T-helper 17 cell (primary cell): ENCODE measurements at places on chromosomes 5 and 9.

- DNase-seq: no peak
These were observed 1881.5 kb downstream of the EFNA5 start for GRCh38 chr5:105789246-105789645.

DNA sequence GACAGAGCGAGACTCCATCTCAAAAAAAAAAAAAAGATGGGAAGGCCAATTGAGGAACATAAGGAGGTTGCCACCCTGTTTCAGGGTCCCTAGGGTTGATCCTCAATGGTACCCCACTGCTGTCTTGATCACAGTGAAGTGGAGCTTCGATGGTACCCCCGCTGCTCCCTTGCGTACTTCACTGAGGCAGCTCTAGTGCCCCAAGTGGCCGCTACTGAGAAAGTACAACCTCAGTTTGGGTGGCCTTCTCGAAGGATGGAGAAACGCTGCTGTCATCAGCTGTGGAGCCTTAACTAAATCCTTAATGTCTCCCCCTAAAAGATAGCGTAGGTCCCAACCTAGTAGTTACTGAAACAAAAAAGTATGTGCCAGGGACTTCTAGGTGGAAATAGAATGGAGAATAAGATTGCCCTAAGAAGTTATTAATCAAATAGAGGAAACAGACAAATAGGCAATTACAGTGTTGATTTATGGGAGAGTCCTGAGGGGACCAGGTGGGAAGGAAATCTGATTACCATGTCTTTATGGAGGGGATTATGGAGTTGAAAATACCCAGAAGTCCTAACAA lies 6.3 kb downstream of the TESK1 start:
- peak; percentile 34 for DNase-seq

DNA sequence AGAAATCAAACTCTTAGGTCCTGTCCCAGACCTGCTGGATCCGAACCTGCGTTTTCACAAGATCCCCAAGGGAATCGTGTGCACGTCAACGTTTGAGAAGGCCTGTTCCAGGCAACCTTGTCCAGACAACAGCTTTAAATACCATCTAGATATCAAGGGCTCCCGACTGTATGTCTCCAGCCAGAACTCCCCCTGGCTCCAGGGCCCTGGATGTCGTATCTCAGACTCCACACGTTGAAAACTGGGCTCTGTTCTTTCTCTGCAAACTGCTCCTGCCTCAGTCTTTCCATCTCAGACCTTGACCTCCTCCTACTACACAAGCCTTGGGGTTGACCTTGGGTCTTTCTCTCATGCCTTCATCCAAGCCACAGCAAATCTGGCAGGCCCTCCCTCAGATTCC lies 5.8 kb upstream of the ENG start:
- DNase-seq: no peak

GRCh38 chr5:153775923-153776322 lies 262.8 kb downstream of the FAM114A2 start:
- no peak for DNase-seq

DNA sequence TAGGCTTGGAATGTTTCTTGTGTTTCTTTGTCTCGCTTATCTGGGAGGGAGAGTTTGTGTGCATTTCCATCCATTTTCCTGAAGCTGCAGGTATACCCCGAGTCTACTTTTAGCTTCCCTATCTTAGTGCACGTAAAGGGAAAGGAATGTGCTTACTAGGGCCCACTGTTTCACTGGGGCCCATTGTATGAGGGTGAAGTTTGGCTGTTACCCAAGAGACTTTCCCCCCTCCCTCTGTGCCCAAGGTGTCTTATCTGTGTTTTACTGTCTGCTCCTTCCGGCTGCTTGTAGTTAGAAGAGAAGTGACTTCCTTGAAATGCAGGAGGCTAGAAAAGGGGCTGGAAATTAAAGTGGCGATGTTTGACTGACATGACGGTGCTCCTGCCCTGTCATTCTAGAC lies 12.1 kb upstream of the BTNL3 start:
- DNase-seq: no peak

DNA sequence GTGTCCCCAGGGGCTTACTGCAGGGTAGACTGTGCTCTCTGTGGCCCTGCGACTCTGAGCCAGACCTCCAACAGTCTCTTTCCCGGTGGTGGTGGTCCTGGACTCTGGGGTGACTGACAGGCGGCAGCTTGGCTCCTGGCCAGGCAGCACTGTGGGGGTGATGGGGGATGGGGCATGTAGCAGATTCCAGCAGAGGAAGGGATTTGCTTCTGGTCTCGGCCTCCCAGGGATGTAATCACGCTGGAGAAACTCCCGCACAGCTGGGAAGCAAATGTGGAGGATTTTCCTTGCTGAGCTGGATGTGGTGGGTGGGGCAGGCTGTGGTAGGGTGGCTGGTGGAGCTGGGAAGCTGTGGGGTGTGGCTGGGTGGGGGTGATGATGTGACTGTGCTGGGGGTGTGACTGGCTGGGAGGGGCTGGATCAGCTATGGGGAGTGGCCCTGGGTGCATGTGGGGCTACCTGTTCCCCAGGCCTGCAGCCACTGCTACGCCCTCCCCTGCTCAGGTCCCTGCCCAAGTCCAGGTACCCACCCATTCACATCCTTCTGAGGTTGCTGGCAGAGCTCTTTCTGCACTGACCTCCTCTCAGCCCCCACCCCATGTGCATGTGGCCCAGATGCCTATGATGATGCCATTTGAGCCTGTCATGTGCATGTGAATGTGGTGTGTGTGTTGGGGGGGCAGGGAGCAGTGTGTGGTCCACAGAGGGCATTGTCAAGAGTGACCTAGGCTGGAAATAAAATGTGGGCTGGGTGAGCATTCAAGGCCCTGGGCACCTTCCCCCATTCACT lies 3.8 kb downstream of the NDST1 start:
- no peak for DNase-seq

- no peak for DNase-seq
These were observed 17.9 kb upstream of the NRARP start for GRCh38 chr9:137319739-137320551.

GRCh38 chr9:36035006-36035405 lies 1.7 kb upstream of the RECK start:
- DNase-seq: no peak

DNA sequence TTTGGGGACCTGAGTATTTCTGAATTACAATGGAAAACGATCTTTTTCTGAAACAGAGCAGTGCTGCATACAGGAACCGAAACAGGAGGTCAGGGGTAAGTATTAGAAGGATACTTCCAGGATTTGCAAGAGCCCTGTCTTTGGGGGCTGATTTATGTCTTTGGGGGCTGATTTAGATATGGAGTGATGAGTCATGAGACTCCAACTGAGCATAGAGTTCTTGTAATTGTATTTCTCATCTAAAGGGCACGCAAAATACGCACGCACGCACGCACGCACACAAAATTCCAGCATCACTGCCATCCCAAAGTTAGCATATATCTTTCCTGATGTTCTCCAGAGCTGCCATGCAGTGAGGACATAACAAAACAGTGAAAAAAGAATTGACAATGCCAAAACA lies 414.8 kb upstream of the CCNH start:
- no peak for DNase-seq

DNA sequence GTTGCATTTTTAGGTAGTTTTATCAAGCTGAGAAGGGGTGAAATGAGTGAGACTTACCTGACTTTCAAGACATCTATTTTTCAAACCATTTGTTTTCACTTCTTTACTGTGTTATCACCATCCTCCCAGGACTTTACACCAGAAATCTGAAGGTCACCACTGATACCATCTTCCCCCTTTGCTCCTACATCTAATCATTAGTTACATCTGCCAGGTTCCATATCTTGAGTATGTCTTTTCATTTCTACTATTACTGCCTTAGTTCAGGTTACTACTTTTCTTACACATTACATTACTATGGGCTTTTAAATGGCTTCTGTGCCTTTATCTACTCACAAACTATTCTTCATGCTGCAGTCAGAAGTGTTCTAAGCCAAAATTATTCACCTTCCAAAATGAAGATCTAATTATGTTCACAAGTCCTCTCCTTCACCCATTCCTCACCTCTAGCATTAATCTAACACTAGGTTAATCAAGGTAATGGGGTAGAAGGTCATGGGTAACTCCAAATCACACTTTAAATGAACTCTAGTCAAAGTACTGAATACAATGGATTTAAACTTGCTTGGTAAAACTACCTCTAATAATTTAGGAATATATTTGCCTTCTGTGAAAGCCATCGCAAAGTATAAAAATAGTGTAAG lies 2.1 kb upstream of the HSDL2 start:
- DNase-seq: no peak

DNA sequence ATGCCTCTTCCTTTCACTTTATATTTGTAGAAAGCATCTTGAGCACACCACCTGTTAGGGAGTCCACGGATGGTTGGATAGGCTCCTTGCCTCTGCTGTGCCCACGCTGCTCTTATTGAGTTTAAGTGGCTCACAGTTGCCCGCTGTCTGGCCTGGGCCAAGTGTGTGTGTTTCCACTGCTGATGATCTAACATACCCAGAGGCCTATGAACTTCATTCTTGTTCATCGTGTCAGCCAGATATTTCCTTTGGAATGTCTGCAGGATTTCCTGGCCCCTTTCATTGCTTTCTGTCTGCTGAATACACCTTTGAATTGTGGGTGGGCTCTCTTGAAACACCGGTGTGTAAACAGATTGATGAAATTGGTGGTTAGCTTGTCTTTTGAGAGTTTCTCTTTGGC lies 46.6 kb downstream of the MVB12B start:
- DNase-seq: no peak

DNA sequence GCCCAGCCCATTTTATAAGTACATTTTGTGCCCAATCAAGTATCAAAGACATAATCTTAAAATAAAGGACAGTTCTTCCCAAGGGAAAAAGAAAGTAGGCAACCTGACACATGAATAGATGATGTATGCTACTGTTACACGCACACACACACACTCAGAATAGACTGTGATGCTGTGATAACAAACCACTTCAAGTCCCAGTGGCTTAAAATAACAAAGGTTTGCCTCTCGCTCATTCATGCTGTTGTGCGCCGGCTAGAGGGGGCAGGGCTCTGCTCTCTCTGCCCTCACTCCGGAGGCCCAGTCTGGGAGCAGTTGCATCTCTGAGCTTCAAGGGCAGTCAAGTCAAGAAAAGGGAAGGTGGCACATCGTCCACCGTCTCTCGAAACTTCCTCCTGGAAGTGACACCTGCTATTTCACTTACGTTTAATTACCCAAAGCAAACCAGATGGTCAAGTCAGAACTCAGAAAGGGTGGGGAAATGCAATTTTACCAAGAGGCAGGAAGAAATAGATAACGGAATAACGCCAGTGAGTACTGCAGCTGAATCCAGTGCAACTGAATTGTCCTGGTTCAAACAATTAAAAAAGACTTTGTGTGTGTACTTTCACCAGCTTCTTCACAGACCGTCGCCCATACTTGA lies 43.3 kb downstream of the ANKRD33B start:
- no peak for DNase-seq

GRCh38 chr5:75335952-75336614 lies 937 bp upstream of the HMGCR start:
- no peak for DNase-seq

DNA sequence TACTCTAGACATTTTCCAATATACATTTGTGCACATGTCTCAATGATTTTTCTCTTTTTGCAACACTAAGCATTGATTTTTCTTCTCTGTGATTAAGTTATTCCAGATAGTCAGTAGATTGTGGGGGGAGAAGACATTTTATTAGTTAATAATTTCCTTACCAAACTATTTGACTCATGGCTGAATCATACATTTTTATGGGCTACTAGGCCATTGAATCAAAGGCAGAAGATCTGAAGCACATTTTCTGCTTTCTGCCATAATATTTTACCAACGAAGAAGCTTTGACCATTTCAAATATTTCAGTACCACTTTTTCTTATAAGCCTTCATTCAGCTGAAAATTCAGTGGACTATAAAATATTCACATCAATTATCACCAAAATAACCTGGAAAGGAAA lies 175.6 kb downstream of the IRX2 start:
- DNase-seq: no peak

DNA sequence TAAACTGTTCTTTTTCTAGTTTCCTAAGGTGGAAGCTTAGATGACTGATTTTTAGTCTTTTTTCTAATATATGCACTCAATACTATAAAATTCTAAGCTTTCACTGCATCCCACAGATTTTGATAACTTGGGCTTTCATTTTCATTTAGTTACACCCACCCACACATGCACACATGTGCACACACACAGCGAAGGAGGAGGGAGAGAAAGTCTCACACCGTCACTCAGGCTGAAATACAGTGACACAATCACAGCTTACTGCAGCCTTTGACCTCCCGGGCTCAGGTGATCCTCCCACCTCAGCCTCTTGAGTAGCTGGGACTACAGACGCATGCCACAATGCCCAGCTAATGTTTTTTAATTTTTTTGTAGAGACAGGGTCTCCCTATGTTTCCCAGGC lies 96.5 kb downstream of the SMIM23 start:
- no peak for DNase-seq

- no peak for DNase-seq
These were observed 217.0 kb downstream of the DMRT2 start for GRCh38 chr9:1267141-1267570.

DNA sequence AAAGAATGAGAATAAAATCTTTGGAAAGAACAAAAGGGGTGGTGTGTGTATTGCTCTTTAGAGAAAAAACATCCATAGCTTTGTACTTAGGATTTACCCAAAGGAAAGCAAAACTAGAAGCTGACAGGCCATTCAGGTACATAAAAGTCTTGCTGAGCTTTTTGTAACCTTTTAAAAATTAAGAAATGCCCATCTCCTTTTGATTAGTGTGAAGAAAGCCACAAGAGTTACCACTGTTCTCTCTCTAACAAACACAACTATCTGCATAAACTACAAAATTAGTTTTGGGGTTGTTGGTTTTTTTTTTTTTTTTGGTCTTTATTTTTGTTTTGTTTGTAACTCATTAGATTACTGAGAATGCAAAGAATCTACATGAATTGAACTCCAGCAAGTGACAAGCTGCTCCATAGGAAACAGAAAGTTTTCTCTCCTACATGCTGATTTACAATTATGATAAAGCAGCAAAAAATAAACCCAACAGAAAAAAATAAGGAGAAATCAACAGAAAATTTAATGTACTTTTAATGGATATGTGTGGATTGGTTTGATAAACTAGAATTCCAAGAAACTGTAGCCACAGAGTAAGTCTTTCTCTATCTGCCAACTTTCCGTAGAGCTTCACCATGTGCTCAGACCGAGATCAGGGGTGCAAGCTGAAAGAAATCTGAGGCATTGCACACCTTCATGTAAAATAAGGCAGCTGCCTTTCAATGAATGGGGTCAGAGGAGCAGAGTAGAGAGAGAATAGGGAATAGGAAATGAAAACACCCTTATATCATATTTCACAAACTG lies 12.3 kb downstream of the BAAT start:
- DNase-seq: no peak

- DNase-seq: no peak
These were observed 89.0 kb upstream of the NR4A3 start for GRCh38 chr9:99732715-99733114.

- no peak for DNase-seq
These were observed 228.8 kb downstream of the TLE4 start for GRCh38 chr9:79800578-79800977.
